Activated naive CD4-positive, alpha-beta T cell treated with anti-CD3 and anti-CD28 coated beads, Interleukin-2, amount 50 U/mL, for 72 hours (primary cell): ENCODE measurements at places on chromosomes 12 and 14. TPM values are rescaled to one million over a fixed set of nuclear protein-coding genes. Genes with fewer than 3 reads are reported as not detected.

Gene TSPAN11
- not detected for total RNA-seq

Gene HHIPL1
- total RNA-seq, result 0.16 TPM

- no peak for DNase-seq
These were observed 2.4 kb downstream of the EMP1 start for GRCh38 chr12:13198876-13199275.

GRCh38 chr12:131167334-131167733 lies 213.6 kb downstream of the ADGRD1 start:
- DNase-seq, result no peak

GRCh38 chr12:121708313-121709063 lies 4.1 kb upstream of the TMEM120B start:
- DNase-seq, result no peak

DNA sequence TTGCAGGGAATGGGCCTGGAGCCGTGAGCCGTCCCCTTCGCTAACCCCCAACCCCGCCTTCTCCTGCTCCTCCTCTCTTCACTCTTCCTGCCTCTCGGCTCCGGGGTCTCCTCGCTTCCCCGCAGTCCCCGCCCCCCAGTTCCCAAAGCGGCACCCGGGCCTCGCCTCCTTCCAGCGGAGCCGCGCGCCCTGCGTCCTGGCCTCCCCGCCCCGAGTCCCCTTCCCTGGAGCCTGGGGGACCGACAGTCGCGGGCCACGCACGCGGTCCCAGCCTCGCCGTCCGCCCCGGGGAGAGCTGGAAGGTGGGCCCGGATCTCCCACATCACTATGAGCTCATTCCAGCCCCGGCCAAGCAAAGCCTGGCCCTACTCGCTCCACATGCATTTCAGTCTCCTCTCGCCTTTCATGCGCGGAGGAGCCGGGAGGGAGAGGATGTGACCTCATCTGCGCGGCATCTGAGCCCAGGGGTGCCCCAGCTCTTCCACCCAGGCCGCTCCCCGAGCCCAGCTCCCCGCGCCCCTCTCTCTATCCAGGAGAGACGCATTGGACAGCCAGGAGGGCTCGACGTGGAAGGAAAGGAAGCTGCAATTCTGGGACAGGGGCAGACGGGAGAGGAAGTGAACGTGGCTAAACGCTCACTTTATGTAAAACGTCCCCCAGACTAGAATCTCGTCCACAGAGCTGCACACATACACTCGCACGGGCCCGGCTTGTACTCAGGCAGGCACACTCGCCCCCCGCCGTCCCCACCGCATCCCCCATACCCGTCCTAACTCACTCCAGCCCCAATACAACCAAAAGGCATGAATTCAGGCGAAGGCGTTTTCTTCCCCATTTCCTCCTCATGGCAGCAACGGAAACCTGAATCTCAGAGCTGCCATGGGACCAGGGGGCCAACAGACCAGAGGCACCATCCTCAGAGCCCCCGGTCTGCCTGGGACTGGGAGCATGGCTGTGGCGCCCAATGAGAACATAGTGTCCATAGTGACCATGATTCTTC lies 108.7 kb upstream of the CCND2 start:
- peak; percentile 63 for DNase-seq

GRCh38 chr12:43896496-43896895 lies 60.6 kb downstream of the TMEM117 start:
- DNase-seq, result no peak
